Cardiac septum (tissue), 1 donor: ENCODE measurements at places on chromosomes 4 and X. TPM values are rescaled to one million over a fixed set of nuclear protein-coding genes. Genes with fewer than 3 reads are reported as not detected.

Gene TLR2
- total RNA-seq: 5.1 TPM

Gene PRKG2
- 0.48 TPM for total RNA-seq

Gene DCHS2
- total RNA-seq: not detected

Gene MGARP
- total RNA-seq: 0.81 TPM

Gene MTNR1A
- total RNA-seq: not detected

Gene TLR1
- 4.9 TPM for total RNA-seq

Gene TENM3
- total RNA-seq: 3.9 TPM

Gene RXFP1
- not detected for total RNA-seq

Gene ENAM
- total RNA-seq: 11.1 TPM

Gene ZAR1
- total RNA-seq: not detected

Gene MAGED4
- 0.40 TPM for total RNA-seq

Gene H2BW2
- not detected for total RNA-seq
